ENCODE measurements at places on chromosomes 16 and 17.

DNA sequence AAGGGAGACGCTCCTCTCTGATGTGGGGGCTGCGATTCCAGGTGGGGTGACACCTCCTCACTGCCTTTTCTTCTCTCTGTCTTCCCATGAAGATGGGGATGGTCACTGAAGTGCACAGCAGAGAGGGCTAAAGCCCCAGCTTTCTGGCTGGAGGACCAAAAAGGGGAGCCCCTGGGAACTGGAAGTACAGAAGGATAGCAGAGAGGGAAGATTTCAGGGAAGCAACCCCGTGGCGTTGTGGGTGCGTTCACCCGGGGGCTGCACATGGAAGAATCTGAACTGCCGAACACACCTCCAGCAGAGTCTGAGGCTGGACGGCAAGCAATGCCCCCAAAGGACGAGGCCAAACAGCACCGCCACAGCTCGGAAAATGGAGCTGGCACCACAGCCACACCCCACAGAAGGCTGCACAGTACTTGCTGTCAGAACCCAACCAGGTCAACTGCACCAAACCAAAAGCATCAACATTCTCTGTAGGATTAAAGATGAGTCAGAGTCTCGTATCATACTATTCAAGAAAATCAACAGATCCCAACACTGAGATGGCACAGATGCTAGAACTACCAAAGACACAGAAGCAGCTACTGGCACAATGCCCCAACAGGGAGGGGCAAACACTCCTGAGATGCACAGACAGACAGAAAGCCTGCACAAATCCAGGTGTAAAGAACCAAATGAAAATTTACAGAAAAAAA is 49.9 kb downstream of the MAP1LC3B start:
- DNase-seq: no peak

DNA sequence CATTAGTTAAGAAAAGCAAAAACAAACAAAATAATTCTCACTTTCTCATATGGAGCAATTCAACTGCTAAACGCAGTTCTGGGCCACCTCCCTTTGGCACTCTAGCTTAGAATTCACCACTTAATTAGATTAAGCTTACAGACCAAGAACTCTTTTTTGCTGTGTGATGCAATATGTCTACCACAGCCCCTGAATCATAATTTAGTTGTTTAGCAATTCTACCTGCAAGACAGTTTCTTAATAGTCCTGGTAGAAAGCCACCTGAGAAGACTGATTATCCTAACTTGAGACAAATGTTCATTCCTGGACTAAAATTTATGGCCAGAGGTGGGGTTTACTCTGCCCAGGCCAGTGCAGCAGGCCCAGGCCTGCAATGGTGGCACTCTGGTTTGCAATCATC is 205.9 kb downstream of the HS3ST3A1 start:
- DNase-seq: no peak

DNA sequence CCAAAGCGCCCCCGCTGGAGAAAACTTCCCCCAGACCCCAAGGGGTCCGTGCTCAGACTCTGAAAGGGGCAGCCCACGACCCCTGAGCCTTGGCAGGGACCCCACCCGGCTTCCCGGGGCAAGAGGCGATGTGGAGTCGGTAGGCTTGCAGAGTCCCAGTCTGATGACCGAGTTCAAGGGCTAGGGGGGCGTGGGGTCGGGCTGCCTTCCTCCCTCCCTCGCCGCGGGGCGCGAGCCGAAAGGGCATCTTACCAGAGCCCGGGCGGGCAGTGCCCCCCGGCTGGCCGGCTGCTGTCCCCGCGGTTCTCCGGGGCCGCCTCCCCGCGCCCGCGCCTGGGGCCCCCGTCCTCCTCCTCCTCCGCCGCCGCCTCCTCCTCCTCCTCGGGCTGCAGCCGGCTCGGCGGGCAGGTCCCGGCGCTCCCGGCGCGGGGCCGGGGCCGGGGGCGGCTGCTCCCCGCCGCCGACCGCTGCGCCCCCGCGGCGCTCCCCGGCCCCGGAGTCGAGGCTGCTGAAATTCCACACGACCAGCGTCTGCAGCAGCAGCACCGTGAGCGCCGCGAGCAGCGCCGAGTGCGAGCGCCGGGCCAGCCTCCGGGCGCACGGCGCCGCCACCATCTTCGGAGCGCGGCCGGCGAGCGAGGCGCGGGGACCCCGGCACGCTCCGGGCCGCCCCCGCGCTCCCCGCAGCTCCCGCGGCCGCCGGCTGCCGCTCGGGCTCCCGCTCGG is 415 bp downstream of the XYLT1 start:
- DNase-seq: no peak

- no peak for DNase-seq
Observed at GRCh38 chr17:57975044-57975443, 13.0 kb downstream of the VEZF1 start.

GRCh38 chr16:67000384-67001351 is 12.3 kb downstream of the CES4A start:
- DNase-seq: peak; percentile 43

GRCh38 chr16:84398701-84399100 is 30.4 kb downstream of the ATP2C2 start:
- DNase-seq: no peak

- DNase-seq: no peak
Observed at GRCh38 chr17:70678889-70679288, 509.6 kb downstream of the KCNJ2 start.

DNA sequence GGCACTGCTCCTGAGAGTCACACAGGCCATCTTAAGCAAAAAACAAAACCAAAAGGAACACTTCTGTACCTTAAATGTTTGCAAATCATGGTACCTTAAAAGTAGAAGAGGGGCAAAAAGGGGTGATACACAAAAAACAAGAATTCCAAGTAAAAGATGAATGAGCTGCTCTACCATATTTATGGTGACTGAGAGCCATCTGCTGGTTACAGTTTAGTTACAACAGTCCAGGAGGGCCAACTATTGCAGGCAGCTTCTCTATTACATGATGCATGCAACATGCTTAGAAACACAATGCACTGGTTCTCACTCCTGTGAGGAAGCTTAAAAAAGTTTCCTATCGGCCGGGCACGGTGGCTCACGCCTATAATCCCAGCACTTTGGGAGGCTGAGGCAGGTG is 53.5 kb downstream of the STX8 start:
- DNase-seq: peak; percentile 10

- DNase-seq: no peak
Observed at GRCh38 chr17:11490171-11490755, 108.0 kb upstream of the DNAH9 start.

GRCh38 chr17:522919-523318 is 170.3 kb upstream of the RPH3AL start:
- no peak for DNase-seq

DNA sequence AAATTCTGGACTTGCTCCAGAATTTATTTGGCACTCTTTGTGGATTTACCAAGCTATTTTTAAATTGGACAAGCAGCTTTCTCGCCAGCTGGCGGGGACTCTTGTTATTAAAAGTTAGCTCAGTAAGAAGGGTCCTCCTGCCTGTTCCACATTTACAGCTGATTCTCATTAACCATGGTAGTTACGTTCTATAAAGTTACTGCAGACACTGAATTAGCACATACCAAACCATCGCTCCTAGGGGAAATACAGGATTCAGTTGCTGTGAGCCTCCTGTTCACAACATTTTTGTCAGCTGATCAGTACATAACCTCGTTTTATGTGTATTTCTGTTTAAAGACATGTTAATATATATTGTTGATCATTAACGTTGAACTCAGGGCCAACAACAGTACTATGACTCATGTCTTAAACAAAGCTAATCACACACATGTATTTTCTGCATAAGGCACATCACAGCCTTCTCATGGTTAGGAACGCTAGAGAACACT is 4.2 kb downstream of the LDAF1 start:
- no peak for DNase-seq

DNA sequence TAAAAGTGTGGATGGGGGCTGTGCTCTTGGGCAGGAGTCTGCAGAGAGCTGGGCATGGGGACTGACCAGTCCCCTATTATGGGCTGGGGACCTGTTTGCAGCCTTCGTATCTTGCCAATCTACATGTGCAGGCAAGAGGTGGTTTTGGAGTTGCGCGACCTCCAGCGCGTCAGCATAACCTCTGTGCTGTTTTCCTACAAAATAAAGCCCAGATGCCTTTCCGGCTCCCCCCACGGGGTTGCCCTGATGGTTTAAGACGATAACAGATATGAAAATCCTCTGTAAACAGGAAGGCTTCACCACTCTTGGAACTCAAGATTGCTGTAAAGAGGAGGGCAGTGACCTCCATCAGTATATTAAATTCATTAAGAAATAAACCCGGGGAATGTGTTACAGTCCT is 16.5 kb upstream of the SPPL2C start:
- no peak for DNase-seq

- DNase-seq: peak; percentile 35
Observed at GRCh38 chr17:43766413-43767052, 7.9 kb upstream of the SOST start.

- no peak for DNase-seq
Observed at GRCh38 chr16:29974291-29975133, 844 bp downstream of the TAOK2 start.

- DNase-seq: no peak
Observed at GRCh38 chr17:59347975-59348391, 16.5 kb downstream of the YPEL2 start.

- no peak for DNase-seq
Observed at GRCh38 chr17:10657879-10658278, 770 bp upstream of the MYH3 start.

DNA sequence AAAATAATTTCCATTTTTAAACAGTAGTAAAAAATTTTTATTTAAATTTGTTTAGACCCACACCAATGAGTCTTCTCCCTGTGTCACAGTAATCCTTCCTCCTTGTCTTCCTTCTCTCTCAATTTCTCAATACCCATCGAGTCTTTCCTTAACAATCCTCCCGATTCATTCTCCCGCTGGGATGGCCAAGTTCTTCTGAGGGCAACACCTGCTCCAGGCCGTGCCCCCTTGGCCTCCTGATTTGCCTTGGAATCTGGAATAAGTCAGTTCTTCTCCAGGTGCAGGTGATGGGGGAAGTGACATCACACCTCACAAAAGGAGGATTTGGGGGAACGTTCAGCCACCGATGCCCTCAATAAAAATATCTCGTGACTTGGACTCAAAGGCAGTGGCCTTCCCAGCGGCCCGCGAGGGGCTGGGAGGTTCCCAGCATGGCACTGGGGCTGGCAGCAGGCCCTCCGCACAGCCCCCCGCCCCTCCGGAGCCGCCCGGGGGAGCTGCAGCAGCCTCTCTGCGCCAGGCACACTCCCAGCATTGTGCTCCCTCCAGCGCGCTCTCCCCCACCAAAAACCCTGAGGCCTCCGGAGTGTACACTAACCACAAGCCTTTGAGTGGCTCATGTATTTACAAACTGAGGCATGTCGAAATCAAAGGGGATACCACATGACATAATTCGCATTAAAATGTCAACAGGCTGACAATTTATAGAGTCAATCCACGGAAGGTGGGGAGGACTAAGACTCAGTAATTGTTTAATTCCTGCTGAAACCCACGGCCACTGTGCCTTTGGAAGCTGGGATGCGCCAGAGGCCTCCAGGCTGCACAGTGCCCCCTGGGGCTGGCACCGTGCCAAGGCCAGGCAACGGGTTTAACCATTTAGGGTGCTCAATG is 120.5 kb downstream of the ZFHX3 start:
- no peak for DNase-seq

- no peak for DNase-seq
Observed at GRCh38 chr16:74583926-74584666, 22.8 kb downstream of the GLG1 start.

GRCh38 chr17:31845291-31845690 is 13.8 kb downstream of the COPRS start:
- DNase-seq: no peak

GRCh38 chr17:75400326-75400939 is 5.0 kb downstream of the GRB2 start:
- no peak for DNase-seq

DNA sequence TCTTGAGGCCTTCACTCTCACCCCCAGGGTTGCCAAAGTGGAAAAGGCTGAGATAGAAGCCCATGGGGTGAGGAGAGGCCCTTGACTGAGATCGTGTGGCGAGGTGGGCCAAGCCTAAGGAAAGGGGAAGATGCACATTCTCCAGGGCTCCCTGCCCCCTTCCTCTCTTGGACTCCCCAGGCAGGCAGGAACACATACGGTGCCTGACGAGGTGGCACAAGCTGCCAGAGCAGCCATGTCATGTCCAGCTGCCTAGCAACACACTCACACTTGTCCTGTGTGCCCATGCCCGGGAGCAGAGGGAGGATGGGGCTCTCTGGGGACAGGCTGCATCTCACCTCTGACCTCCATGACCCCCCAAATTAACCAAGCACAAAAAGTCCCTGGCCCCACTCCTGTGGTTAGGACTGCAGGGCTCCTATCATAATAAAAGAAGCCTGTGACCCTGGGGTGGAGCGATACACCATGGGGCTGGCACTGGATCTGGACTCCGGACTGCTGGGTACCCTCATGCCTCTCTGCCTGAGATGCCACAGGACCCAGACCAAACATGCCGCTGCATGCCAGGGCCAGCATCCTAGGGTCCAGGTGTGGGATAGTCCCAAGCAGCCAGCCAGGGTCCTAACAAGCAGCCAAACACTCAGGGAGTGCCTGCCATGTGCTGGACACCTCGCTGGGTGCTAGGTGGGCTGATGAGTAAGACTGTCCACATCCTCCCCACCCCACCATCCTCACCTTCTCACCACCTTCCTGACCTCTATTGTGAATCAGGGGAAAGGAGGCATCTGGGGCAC is 2.6 kb downstream of the GIT1 start:
- no peak for DNase-seq

DNA sequence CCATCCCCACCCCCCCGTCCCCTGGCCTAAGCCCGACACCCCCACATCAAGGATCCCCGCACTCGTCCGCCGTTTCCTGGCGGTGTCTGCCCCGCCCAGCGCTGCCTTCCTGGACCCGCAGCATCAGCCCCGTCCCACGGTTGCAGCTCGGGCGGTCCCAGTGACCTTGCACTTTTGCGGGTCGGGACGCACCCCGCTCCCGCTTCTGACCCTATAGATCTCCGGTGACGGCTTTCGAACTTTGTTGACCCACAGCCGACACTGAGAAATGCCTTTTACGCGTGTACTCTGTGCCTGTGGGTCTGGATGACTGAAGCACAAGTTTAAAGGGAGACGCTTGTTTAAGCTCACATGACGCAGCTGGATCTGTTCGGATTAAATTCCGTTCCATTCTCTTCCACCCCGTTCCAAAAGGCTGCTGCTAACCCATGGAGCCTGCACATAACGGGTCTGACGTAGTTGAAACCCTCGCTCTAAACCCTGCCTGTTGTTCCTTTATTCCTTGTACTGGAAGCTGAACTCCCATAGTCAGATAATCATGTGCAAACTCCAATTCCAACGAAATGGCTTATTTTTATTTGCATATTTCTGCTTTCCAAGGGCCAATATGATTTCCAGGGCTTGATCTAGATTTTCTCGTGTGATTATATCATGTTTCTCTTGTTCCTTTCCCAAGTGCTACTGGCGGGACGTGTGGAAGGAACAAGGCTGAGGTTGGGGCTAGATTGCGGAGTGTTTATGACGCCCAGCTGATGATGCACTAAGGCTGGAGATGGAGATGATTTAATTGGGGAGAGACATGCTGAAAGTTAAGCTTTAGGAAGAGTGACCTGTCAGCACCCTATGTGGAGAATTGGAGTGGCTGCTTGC is 834 bp downstream of the FLYWCH1 start:
- no peak for DNase-seq

All from CD4-positive, alpha-beta T cell treated with Interleukin-6 at 100 ng/mL for 8 hours (primary cell).